ENCODE measurements at places on chromosomes 11 and 22.

- no peak for DNase-seq
Observed at GRCh38 chr11:111550258-111550657, 9.7 kb downstream of the LAYN start.

DNA sequence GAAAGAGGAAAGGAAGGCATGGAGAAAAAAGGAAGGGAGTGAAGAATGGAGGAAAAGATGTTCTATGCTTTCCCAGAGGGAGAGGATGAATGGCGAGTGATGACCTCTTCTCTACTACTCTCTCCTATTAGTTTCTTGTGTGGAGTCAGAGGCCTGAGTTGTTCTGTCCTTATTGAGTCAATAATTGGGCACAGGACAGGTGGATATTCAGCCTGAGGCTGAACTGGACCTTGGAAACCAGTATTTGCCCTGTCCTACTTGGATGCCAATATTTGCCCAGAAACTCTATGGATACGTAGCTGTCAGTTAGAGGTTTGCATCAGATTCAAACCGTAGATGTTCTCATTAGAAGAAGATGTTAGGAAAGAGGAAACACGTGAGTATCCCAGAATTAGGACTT, 17.6 kb upstream of the SWAP70 start:
- DNase-seq, result no peak

GRCh38 chr11:34148504-34149165, 43.2 kb downstream of the NAT10 start:
- no peak for DNase-seq

- no peak for DNase-seq
Observed at GRCh38 chr11:88515002-88515401, 177.5 kb upstream of the CTSC start.

DNA sequence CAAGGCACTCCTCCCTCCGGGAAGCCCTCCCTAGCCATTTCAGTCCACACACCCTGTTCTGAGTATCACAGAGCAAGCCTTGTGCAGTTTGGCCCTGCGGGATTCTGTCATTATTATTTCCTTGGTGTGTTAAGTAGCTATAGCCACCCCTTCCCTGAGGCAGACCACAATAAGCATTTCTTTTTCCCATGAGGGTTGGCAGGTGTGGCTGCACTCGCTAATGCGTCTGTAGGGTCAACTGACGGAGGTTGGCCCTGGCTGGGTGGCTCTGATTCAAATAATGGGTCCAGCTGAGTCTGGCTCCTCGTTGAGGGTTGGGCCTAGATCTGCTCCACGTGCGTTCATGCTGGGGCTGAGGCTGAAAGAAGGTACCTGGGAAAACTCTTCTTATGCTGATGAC, 5.1 kb downstream of the F2 start:
- no peak for DNase-seq

DNA sequence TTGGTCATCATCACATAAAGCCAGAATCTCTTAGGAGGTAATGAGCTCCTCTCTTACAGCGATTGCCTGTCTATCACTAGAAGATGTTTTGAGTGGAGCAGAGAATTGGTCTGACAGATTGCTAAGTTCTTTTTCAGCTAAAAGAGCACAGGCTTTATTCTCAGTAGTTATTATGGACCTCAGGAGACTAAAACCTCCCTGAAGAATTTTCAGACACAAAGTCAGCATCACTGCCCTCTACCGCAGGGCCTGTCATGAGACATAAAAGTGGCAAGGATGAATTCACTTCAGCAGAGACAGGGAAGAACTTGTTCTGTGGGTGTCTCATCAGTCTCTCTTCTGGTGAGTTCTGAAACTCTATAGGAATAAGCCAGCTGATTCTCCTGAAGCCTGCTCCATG, at the start of gene OR51I2:
OR51I2 (plus strand) TSS at position 301 of the 400 bp plus-strand sequence. CDS start 4,166 bp downstream, outside the sequence.
- DNase-seq, result no peak

DNA sequence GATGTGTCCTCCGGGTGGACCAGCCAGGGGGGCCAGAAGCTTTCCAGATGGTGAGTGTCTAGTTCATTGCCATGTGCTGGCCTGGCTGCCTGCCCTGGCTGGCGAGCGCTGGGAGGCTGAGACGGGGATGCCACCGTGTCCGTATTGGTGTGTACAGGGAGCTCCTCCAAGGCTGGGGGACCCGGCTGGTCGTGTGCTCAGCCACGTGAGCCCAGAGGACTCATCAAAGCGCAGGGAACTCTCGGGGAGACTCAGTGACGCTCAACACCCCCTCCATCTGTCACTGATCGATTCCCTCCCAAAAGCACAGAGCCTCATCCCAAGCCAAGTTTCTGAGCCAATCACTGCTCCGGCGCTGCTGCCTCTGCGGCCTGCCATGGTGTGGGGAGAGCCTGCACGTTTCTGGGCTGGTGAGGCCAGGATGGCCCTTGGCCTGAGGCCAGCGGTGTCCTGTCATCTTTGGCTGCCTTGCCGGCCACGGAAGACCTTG, 423.7 kb downstream of the SHANK2 start:
- DNase-seq, result no peak

DNA sequence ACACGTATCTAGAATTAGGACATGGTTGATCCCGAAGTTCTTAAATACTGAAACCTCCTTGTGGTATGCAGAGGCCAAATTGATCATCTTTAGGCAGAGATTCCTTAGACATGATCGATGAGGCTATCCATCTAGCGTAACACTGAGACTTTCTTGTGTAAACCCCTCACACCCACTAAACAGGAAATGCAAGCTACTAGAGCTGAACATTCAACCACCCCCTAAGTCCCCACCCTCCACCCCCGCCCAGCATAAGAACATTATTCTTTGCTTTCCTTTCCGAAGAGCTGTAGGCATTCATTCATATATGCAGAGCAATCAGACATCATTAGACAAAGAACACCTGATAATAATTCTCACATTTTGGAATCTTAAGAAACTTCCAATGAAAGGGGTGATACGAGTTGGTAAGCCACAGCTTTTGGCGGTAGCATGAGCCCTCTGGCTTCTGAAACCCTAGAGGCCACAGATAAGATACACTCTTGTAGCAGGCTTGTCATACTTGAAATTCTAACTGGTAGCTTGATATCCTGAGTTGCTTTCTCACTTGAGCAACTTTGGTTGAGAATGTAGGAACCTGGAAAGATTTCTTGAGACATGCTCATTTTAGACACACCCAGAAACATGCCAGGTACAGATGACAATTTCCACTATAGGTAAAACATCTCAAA, 42.2 kb downstream of the FLI1 start:
- peak; percentile 65 for DNase-seq

DNA sequence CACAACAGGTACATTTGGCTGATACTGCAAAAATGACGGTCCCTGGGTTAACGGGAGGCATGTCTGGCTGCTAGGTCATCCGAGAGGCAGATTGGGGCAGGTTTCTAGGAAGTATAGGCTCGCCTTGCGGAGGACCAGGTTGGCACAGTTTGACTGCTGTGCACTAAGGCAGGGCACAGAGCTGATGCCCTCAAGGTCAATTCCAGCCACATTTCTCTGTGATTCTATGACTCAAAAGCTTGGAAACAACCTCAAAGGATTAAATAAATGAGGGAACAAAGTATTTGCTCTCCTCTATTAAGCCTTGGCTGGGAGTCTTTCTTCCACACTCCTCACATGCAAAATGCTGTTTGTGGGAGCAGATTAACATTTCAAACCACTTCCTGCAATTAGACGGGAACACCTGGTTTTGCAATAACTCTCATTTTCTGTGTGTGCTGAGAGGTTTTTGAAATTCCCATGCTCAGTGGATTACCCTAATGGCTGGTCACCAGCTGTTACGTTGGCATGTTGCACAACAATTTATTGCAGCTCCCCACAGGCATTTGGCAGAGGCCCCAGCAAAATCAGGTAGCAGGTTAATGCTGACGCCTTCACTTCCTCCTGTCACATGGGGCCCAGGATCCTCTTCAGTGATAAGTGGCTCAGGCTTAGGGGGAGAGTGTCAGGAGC, 61.0 kb upstream of the PLET1 start:
- no peak for DNase-seq

DNA sequence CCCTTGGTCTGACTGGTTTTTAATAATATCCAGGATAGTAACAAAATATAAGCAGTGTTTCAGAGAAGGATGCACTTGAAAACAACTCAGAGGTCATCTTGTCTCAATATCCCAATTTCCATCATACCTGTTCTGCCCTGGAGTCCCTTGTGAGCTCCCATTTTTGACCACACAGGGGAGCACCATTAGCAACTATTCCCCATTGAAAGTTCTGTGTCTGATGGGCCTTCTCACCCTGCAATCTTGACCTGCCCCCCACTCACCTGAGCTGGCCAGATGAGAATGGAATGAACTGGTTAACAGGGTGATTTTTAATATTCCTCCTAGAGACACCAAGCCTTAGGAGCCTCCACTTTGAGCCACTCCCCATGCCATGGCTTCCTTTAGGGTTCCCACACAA, 3.8 kb upstream of the CAPN5 start:
- no peak for DNase-seq

DNA sequence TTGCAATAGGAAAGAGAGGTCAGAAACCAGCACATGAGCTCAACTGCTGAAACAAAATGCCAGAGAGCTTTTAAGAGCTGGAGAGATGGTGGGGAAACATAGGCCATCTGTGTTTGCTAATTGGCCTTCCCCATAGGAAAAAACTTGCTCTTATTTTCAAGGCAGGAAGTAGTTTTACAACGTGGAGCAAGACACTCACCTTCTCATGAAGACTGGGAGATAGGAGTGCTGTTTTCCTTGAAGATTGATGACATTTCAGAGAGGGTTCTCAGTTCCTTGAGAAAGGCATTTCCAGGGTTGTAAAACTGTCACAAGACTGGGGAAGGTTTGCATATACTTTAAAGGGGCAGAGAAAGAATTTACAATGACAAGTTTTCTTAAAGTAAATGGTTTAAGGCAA, 586.3 kb upstream of the RAG2 start:
- DNase-seq, result no peak

DNA sequence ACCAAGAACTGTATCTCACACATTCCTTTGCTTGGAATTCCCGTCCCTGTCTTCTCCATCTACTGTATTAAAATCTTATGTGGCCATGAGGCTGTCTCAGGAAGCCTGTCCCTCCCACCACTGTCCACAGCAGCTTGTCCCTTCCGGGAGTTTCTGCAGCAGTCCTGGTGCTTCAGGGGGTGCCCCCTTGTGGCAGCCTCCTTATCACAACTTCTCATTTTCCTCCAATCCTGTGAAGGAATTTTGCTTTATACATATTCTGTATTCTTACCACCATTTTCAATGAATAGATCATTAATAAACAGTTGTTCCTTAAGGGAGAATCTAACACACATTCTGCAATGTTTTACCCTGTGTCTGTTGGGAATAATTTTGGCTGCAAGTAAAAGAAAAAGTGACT, 220.4 kb upstream of the RAG2 start:
- DNase-seq, result no peak

DNA sequence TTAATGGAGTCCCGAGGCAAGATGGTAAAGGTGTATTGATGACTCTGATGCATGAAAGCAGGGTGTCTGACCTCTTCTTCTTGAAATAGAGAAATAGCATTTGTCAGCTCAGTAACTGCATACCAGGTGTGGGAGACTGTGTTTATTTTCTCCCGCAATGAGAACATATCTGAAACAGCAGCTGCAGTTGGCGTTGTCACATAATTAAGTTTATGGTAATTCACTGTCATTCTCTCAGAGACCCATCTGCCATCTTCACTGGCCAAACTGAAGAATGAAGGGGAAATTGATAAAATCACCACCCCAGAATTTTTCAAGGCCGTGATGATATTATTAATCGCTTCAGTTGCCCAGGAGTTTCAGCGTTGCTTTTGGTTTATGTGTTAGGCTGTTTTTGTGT, 20.1 kb upstream of the MCHR1 start:
- no peak for DNase-seq

- DNase-seq, result no peak
Observed at GRCh38 chr11:86972734-86973133, 17.5 kb upstream of the FZD4 start.

DNA sequence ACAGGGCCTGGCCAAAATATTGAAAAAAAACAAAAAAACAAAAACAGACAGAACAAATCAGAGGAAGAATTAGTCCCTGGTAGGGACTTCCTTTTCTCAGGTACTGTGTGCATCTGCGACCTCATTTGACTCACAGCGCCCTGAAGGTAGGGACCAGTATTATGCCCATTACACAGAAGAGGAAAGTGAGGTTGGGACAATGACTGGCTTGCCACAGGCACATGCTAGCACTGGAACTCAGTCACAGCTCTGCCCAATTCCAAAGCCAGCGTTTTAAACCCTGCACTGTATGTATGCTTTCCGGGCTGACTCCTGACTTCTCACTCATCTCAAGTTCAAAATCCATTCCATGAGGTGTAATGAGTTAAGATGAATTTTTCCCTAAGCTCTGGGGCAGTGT, 3.3 kb downstream of the SEC14L4 start:
- no peak for DNase-seq

DNA sequence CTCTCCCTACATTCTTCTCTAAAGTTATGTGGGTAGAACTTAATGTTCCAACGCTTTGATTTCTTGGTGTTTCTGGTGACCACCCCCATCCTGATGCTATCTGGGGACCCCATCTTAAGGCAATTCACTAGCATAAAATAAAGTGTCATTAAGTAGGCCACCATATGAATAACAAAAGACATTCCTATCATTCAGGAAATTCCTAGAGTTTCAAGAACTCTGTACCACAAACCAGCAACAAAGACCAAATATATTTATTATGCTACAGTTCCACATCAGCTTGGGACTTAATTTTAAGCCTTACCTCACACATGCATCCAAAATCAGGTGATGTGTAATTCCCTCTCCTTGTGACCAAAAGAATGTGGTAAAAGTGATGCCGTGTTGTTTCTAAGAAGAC, 254.6 kb upstream of the LRRC4C start:
- DNase-seq, result no peak

Measured in B cell (primary cell).